Tracheal epithelial cell (primary cell): ENCODE measurements at places on chromosomes 6 and 20. TPM values are rescaled to one million over a fixed set of nuclear protein-coding genes. Genes with fewer than 3 reads are reported as not detected.

Gene CPXM1
- total RNA-seq, result not detected in 2 replicates

Gene PREX1
- total RNA-seq, result under 0.01 and 0.24 TPM in 2 replicates

Gene RIN2
- total RNA-seq, result 66.3 and 67.4 TPM in 2 replicates

Gene HMGCLL1
- 0.48 TPM in 1 of 2 replicates, not detected in the other for total RNA-seq

Gene ZNF391
- total RNA-seq, result 0.64 and 2.4 TPM in 2 replicates

Gene MCM9
- total RNA-seq, result 14.1 and 14.5 TPM in 2 replicates

Gene FOXF2
- not detected in 2 replicates for total RNA-seq

Gene CEP162
- total RNA-seq, result 3.2 and 6.3 TPM in 2 replicates

Gene RBBP8NL
- total RNA-seq, result 0.24 and 0.64 TPM in 2 replicates

Gene TNXB
- 0.43 and 0.48 TPM in 2 replicates for total RNA-seq

Gene RREB1
- 20.9 and 23.6 TPM in 2 replicates for total RNA-seq

Gene GLO1
- 145 and 146 TPM in 2 replicates for total RNA-seq

Gene NKAPL
- 0.21 and 0.48 TPM in 2 replicates for total RNA-seq

Gene MICA
- 28.7 and 56.9 TPM in 2 replicates for total RNA-seq

Gene RPP40
- 10.4 and 14.3 TPM in 2 replicates for total RNA-seq

Gene GPANK1
- total RNA-seq, result 7.0 and 12.0 TPM in 2 replicates

Gene DNAH8
- total RNA-seq, result not detected in 2 replicates

Gene SMLR1
- not detected in 2 replicates for total RNA-seq

Gene IP6K3
- total RNA-seq, result 0.24 TPM in 1 of 2 replicates, not detected in the other

Gene GGTLC1
- total RNA-seq, result not detected in 2 replicates

Gene PI3
- 7.0 and 45.3 TPM in 2 replicates for total RNA-seq

Gene GMPR
- 1.2 TPM in 1 of 2 replicates, not detected in the other for total RNA-seq

Gene BFSP1
- total RNA-seq, result 3.1 and 6.0 TPM in 2 replicates

Gene CARMIL1
- 15.1 and 23.4 TPM in 2 replicates for total RNA-seq

Gene CGAS
- 7.2 and 9.2 TPM in 2 replicates for total RNA-seq

Gene MUC22
- total RNA-seq, result not detected in 2 replicates
